Esophagus muscularis mucosa (tissue), 4 donors: ENCODE measurements at places on chromosomes 12 and 14. TPM values are rescaled to one million over a fixed set of nuclear protein-coding genes. Genes with fewer than 3 reads are reported as not detected.

GRCh38 chr12:25087596-25087995 is 107.4 kb downstream of the DNAI7 start:
- H3K27me3 ChIP-seq: no peaks in the 10 kb centered on the region
- H3K27ac ChIP-seq: no peak overlapping the region
- no peaks in the 10 kb centered on the region for H3K4me1 ChIP-seq
- H3K4me3 ChIP-seq: no peak overlapping the region
- H3K36me3 ChIP-seq: no peaks in the 10 kb centered on the region

DNA sequence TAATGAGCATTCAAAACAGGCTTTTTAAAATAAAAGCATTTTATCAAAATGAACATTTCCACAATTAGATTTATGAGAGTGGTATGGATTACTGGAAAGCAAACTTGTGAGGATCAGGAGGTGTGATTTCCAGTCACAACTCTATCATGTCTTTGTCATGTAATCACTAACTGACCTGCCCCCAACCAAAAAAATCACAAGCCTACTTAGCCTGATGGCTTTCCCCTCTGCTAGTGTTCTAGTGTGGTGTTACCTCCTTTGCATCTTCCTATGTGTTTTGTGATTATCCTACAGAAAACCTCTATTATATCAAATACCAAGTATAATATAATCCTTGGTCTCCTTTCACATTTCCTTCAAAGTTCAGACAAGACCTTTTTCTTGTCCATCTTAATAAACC is 168.6 kb downstream of the NOVA1 start:
- H3K27ac ChIP-seq: no peak overlapping the region
- H3K4me1 ChIP-seq: no peaks in the 10 kb centered on the region
- H3K4me3 ChIP-seq: no peak overlapping the region
- no peak for DNase-seq

DNA sequence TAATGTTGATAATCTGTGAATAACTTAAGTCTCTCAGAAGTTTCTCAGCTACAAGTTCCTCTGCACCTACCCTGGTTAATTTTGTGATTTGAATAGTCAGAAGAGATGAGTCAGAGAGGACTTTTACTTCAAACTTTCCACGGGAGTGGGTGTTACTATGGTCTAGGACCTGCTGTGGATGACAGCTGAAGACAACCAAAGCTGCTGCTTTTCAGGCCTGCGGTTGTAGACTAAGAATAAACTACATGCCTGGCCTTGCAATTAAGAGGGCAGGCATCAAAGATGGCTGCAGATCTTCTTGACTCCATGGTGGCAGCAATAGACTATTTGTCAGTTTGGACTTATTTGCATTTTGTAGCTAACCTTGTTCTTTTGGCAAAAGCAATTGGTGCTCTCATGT is 227.1 kb upstream of the KRR1 start:
- H3K27ac ChIP-seq: no peak overlapping the region
- H3K4me3 ChIP-seq: no peak overlapping the region
- no peaks in the 10 kb centered on the region for H3K27me3 ChIP-seq
- no peaks in the 10 kb centered on the region for H3K4me1 ChIP-seq
- no peak for DNase-seq
- no peaks in the 10 kb centered on the region for H3K36me3 ChIP-seq

DNA sequence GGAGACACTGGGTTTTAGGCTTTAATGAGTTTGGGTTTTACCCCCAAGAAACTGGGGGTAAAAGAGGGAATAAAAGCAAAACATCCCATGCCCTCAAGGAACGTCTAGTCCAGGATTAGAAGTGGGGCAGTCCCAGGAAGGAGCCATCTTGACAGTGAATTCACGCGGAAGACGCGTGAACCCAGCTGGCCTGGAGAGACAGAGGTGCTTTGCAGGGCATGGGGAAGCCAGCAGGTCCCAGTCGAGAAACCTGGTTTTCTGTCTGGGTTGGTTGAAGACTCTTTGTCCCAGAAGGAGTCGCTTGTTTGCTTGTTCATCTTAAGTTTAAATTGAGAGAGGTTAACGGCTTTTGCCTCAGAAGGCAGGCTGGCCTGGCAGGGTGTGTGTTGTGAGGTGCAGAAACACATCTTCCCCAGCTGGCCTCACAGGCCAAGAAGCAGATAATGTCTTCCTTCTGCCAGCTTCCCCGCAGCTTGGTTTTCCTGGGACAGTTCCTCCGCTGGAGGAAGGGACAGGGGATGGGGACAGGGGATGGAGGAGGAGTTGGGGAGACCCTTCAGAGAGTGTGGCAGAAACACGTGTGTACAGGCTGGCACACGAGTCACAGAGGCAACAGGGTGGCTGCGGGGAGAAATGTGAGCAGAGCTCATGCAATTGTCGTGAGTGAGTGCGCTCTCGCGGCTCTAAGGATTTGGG is 18.5 kb upstream of the CD9 start:
- no peak for DNase-seq
- no peaks in the 10 kb centered on the region for H3K36me3 ChIP-seq
- no peaks in the 10 kb centered on the region for H3K27me3 ChIP-seq
- no peak overlapping the region for H3K4me3 ChIP-seq
- H3K4me1 ChIP-seq: peaks cover 64% of the 10 kb centered on the region
- H3K27ac ChIP-seq: peak overlapping the region; percentile 83

- H3K4me3 ChIP-seq: no peak overlapping the region
- no peaks in the 10 kb centered on the region for H3K4me1 ChIP-seq
- no peaks in the 10 kb centered on the region for H3K36me3 ChIP-seq
- H3K27me3 ChIP-seq: no peaks in the 10 kb centered on the region
These were observed 23.3 kb upstream of the EMP1 start for GRCh38 chr12:13173012-13173932.

DNA sequence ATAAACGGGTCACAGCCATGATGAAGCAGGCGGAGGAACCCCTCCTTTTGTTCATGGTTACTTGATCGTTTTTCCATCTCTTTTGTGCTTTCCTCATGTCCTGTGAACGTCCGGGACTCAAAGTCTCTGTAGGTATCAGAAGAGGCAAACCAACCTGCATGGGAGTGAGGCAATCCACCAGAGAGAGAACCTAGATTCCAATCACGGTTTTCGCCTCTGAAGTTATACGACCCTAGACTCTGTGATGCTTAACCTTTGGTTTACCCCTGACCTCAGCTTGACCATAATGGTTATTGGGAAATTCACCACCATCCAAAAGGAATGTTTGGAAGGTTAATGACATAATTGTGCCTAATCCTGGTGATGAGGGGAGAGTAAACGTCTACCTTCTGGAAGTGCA is 186.8 kb upstream of the PRICKLE1 start:
- peaks cover 15% of the 10 kb centered on the region for H3K4me1 ChIP-seq
- no peak overlapping the region for H3K27ac ChIP-seq
- no peaks in the 10 kb centered on the region for H3K36me3 ChIP-seq
- no peak overlapping the region for H3K4me3 ChIP-seq

DNA sequence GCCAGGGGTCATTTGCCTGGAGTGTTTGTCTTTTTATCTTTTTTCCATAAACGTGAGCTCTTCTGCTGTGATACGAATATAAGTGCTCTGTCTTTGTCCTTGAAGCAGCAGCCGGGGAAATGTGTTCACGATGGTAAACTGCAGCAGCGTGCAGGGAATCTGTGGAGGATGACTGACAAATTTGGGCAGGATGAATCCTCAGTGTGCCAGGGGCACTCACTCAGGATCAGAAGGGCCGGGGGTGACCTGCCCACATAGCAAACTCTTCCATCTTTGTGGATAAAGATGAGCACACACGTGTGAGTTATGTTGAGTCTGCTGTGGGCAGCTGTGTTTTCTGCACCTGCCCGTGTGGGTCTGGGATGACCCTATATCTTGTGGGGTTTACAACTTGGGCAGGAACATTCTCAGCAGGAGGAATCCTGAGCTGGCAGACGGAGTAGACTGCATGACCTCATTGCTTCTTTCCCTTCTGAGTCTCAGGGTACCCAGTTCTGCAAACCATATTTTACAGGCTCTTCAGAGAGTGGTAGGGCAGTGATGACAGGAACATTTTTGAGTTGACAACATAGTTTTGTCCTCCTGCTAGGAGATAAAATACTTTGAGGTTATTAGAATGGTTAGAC is 711 bp downstream of the ANO4 start:
- no peaks in the 10 kb centered on the region for H3K27me3 ChIP-seq
- H3K4me1 ChIP-seq: no peaks in the 10 kb centered on the region
- H3K36me3 ChIP-seq: no peaks in the 10 kb centered on the region

DNA sequence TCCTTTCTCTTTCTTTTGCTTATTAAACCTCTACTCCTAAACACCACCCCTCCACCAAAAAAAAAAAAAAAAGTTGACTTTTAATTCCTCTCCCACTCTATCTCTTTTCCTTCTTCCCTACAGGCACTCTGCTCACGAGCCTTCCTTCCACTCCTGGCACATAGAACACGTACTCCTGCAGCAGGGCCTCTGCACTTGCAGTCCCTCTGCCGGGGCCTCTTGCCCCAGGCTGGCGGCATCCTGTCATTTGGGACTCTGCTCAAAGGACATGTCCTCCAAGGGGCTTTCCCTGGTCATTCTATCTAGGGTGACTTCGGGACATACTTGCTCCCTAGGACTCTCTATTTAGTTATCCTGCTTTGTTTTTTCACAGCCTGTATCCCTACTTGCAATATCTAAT is 7.7 kb downstream of the FOS start:
- H3K4me1 ChIP-seq: peaks cover 4% of the 10 kb centered on the region
- no peaks in the 10 kb centered on the region for H3K27me3 ChIP-seq
- no peak overlapping the region for H3K4me3 ChIP-seq
- no peak for DNase-seq
- no peak overlapping the region for H3K27ac ChIP-seq
- H3K36me3 ChIP-seq: peaks cover 4% of the 10 kb centered on the region

GRCh38 chr12:120584343-120585149 is 3.3 kb upstream of the POP5 start:
- H3K27me3 ChIP-seq: no peaks in the 10 kb centered on the region
- H3K27ac ChIP-seq: peak overlapping the region; percentile 35
- peaks cover 41% of the 10 kb centered on the region for H3K4me1 ChIP-seq
- H3K4me3 ChIP-seq: peak overlapping the region; percentile 52
- no peak for DNase-seq
- H3K36me3 ChIP-seq: peaks cover 8% of the 10 kb centered on the region

- no peaks in the 10 kb centered on the region for H3K36me3 ChIP-seq
- no peak for DNase-seq
- no peaks in the 10 kb centered on the region for H3K27me3 ChIP-seq
- H3K4me3 ChIP-seq: no peak overlapping the region
- H3K27ac ChIP-seq: no peak overlapping the region
These were observed 307.3 kb downstream of the EGLN3 start for GRCh38 chr14:33643426-33644181.

GPR137C gene
- 0.39 TPM for total RNA-seq

PLEK2 gene
- 0.40 TPM for total RNA-seq

OTUB2 gene
- total RNA-seq: 0.52 TPM

AKAP5 gene
- 0.83 TPM for total RNA-seq

SLC41A2 gene
- total RNA-seq: 22.4 TPM
